Effector memory CD4-positive, alpha-beta T cell (primary cell): ENCODE measurements at places on chromosomes 13 and 19.

DNA sequence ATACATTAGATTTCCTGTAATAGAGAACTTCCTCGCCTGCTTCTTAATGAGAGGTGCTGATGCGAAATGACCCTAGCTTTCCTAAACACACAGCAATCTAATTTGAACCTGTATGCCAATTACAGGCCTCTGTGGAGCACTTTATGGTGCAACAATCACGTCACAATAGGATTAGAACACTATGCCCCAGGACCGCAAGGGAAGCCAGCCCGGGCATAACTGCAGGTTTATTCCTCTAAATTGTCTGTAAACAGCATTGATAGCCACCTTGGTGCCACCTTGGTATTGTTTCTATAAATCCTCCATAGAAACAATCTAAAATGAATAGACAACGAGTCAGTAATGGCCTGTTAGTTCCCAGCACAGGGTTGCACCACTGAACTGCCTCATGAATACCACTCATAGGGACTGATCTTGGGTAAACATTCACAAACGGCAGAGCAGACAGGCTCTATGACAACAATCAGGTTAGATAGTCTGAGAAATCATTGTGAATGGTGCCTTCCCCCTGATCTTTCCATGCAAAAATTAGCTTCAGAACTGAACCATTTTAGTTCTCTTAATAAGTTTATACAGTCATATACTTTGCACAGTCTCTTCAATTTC, 182.5 kb upstream of the OBI1 start:
- no peak for DNase-seq

DNA sequence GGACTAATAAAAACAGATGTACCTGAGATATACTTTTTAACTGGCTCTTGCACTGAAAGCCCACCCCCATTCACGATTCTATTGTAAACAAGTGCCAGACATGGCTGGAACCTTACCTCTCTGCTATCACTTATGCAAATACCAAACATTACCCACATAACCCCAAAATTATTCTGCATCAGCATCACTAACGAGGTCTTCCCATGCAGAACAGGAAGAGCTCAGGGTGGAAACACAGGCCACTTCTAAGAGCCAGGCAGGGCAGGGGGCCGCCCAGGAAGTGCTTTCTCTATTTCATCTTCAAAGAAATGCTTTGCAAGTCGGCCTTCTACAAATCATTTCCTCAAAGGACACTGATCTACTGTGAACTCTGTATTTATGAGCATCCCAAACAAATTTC, 7.3 kb downstream of the IRS2 start:
- DNase-seq: peak; percentile 54

GRCh38 chr13:20988033-20988908, 73.1 kb downstream of the LATS2 start:
- no peak for DNase-seq

GRCh38 chr13:97120346-97120745, 101.8 kb upstream of the MBNL2 start:
- no peak for DNase-seq

- no peak for DNase-seq
These were observed 1078.9 kb downstream of the SLITRK1 start for GRCh38 chr13:82803341-82803740.

- DNase-seq: no peak
These were observed 178.4 kb downstream of the FGF9 start for GRCh38 chr13:21849323-21849722.

- no peak for DNase-seq
These were observed 127.7 kb upstream of the EDNRB start for GRCh38 chr13:78046331-78046730.

DNA sequence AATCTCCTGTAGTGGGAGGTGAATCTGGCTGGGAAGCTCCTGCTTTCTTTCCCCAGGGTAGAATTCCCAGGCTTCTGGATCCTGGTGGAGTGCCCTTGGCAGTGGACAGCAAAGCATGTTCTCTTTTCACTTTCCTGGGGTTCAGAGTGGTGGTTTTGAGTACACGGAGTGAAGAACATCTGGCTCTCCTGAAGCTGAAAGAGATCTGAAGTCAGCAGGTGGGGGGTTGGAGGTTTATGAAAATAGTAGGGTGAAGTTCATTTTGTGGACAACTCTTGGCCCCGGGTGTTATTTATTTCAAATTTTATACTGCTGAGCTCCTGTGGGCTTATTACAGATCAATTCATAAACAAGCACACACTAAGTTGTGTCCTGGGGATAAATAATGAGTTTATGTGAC, 497.3 kb downstream of the KLF5 start:
- no peak for DNase-seq

GRCh38 chr13:82934000-82934399, 948.3 kb downstream of the SLITRK1 start:
- DNase-seq: no peak

- DNase-seq: no peak
These were observed 18.7 kb upstream of the SIAH3 start for GRCh38 chr13:45870232-45870631.

DNA sequence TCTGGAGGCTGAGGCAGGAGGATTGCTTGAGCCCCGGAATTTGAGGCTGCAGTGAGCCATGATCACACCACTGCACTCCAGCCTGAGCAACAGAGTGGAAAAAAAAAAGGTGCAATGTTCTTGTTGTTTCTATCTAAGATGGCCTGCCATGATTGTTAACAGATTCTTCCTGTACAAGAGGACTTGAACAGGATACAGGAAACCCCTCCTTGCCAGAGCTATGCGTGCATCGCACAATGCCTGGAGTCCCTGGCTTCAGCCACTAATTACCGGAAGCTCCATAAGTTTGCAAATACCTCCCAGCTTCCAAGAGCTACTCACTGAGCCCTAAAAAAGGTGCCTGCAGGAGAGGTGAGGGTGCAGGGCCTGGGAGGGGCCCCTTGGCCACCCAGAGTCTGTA, 13.1 kb upstream of the HIF3A start:
- DNase-seq: no peak

GRCh38 chr13:103196356-103196755, 130.1 kb upstream of the SLC10A2 start:
- DNase-seq: no peak

- no peak for DNase-seq
These were observed 7.2 kb downstream of the ZBTB7A start for GRCh38 chr19:4059453-4059871.

DNA sequence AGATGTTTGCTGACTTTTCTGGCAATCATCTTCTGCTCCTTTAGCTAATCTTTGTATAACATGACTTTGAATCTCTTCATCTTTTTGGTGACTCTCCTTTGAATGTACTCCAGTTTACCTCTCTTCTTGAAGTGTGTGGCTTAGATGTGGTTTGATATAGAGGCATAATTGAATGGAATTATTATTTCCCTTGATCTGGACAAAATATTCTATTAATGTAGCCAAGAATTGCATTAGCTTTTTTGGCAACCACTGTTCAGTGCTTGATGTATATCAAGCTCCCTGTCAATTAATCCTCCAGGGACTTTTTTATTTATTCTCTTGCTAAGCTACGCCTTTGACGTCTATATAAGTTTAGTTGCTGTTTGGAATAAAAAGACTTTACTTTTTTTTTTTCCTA, 490.8 kb downstream of the PCDH20 start:
- DNase-seq: no peak

- no peak for DNase-seq
These were observed 29.2 kb downstream of the ZNF701 start for GRCh38 chr19:52599241-52599640.

DNA sequence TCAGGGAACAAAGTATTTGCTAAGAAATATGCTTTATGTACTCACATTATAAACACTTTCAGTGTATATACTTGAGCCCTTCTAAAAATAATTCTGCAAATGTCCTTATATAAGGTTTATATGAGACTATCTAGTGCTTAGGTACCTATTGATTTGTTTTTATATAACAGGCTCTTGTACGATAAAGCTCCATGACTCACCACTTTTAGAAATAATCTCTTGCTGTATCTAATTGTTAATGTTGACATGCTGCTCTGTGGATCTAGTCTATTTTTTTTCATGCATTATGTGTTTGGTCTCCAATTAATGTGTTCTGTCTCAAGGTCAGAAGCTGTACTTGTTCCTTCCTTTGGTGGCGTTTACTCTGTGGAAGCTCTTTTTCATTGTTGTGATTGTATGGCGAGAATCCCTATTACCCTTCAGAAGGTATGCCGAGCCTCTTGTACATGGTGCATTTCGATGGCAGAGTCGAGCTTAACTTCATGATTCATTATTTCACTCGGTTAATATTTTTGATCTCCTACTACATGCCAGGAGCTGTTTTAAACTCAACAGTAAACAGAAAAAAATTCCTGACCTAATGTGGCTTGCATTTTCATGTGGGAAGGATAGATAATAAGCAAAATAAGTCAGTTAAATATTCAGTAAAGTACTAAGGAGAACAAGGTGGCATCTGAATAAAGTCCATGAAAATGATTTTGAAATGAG, 361.6 kb downstream of the COG6 start:
- no peak for DNase-seq

DNA sequence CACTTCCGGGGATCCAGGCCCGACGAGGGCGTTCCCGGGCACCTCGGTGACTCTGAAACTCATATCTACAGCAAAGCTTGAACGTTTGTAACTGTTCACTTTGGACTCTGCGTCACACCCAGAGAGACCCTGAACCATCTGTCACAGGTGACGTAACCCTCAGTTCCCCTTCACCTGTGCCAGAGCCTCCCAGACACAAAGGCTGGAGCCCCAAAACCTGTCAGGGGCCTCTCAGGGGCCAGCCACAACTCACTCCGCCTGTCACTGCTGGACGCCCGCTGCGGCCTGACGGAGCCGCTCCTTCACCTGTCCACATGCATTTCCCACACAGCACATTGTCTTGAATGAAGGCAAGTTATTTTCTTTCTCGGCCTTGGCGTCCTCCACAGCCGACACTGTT, 8.0 kb downstream of the RASA3 start:
- DNase-seq: no peak

DNA sequence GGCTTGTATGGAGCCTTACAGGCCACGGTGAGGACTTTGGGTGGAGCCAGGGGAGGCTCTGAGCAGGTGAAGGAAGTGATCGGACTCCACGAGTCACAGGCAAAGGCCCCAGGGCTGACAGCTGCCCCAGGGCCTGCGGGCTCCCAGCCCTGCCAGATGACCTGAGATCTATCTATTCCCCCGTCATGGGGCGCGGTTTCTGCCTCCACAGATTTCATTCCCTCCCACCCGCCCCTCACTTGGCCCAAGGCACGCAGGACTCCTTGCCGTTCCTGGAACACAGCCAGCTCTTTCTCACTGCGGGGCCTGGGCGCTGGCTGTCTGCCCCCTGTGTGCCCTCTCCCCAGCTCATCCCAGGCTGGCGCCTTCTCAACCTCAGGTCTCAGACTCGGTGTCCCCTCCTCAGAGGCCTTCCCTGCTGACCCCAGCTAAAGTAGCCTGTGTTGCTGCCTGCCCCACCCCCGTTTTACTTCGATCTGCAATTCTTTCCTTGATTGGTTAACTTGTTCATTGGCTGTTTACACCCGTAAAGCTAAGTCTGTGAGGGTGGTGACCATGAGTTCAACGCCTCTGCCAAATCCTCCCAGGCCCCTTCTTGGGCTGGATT, 13.9 kb upstream of the PAK4 start:
- no peak for DNase-seq

DNA sequence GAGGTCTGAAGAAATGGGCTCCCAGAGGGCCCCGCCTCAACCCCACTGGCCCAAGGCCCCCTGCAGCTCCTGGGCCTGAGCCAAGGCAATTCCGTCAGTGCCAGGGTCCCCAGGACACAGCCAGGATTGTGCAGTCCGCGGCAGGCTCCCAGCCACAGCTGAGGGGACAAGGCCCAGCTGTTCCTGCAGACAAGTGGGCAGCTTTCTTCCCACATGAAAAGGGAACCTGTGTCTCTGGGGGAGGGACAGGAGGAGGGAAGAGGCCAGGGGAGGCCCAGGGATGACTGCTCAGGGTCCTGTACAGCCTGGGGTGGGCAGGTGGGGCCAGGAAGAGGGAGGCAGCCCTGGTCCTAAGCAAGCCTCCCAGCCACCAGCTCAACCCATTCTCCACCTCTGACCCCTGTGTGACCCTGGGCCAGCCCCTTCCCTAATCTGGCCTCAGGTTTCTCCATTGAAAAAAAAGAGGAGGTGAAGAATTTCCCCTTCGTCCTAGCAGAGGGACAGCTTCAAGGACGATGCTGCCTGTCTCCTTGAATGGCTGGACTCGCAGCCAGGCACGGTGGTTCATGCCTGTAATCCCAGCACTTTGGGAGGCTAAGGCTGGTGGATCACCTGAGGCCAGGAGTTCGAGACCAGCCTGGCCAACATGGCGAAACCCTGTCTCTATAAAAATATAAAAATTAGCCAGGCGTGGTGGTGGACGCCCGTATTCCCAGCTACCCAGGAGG, 20.5 kb upstream of the VSTM2B start:
- no peak for DNase-seq

- no peak for DNase-seq
These were observed 897.0 kb downstream of the EFNB2 start for GRCh38 chr13:105638426-105638825.

GRCh38 chr13:98221234-98221633, 44.2 kb upstream of the RNF113B start:
- DNase-seq: no peak

- DNase-seq: no peak
These were observed 51.6 kb upstream of the URI1 start for GRCh38 chr19:29890392-29890791.

- no peak for DNase-seq
These were observed 146.9 kb downstream of the DCLK1 start for GRCh38 chr13:35984287-35984686.

GRCh38 chr13:31982124-31982523, 49.5 kb upstream of the FRY start:
- no peak for DNase-seq

DNA sequence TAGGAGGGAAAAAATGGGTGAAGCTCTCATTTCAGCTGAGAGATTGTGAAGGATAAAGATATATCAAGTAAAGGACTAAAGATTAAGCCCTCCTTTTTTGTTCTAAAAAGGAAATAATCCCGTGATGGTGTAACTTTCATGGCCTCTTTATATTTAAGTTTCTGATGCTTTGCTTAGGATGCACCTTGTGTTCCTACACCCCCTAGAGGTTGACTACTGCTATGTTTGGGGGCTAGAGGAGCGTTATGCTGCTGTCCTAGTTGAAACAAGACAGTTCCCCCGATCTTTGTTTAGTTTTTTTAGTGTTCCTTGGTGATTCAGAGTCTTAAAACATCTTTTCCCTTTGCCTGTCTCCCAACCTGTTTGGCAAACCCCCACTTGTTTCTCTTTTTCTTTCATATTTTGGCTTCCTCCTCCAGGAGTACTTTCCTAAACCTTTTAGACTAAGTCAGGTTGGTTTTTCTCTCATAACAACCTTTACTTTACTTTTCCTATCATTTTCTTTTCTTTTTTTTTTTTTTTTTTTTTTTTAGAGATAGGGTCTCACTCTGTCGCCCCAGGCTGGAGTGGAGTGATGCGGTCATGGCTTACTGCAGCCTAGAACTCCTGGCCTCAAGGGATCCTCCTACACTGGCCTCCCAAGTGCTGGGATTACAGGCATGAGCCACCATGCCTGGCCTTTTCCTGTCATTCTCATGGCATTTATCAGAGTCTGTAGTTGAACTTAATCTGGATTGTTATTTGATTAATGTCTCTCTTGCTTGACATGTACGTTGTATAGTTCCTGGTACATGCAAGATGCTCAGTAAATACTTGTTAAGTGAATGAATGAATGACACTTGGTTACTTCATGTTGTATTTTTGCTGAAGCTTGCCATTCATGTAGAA, 2.8 kb downstream of the UBA2 start:
- DNase-seq: peak; percentile 11

- DNase-seq: no peak
These were observed 289.8 kb downstream of the MTUS2 start for GRCh38 chr13:29109987-29110386.

- no peak for DNase-seq
These were observed 46.4 kb upstream of the F7 start for GRCh38 chr13:113058988-113059850.
